ENCODE measurements at places on chromosomes 4 and X. TPM values are rescaled to one million over a fixed set of nuclear protein-coding genes. Genes with fewer than 3 reads are reported as not detected.

The EBP gene
- total RNA-seq = 35.6 TPM

The CTAG1B gene
- not detected for total RNA-seq

The PPP4R3C gene
- not detected for total RNA-seq

The PPP2R2C gene
- total RNA-seq = not detected

The CA5B gene
- total RNA-seq = 5.2 TPM

The ADH1C gene
- not detected for total RNA-seq

The RAB33A gene
- total RNA-seq = 9.8 TPM

The DUX4 gene
- not detected for total RNA-seq

The ZCCHC12 gene
- total RNA-seq = not detected

The NALF2 gene
- not detected for total RNA-seq

The NDUFA1 gene
- 66.2 TPM for total RNA-seq

The SSX1 gene
- not detected for total RNA-seq

The ENPEP gene
- 0.30 TPM for total RNA-seq

The GPC3 gene
- 19.3 TPM for total RNA-seq

The PNMA6E gene
- total RNA-seq = not detected

The EPHA5 gene
- total RNA-seq = under 0.01 TPM

The CENPVL3 gene
- not detected for total RNA-seq

The FREM3 gene
- not detected for total RNA-seq

The OTC gene
- total RNA-seq = not detected

The MAOA gene
- 2.1 TPM for total RNA-seq

The DIPK2B gene
- under 0.01 TPM for total RNA-seq

The DUSP21 gene
- total RNA-seq = not detected

The RAB41 gene
- not detected for total RNA-seq

Measured in smooth muscle cell of the umbilical artery (primary cell).